ENCODE measurements at places on chromosomes 5 and 9.

DNA sequence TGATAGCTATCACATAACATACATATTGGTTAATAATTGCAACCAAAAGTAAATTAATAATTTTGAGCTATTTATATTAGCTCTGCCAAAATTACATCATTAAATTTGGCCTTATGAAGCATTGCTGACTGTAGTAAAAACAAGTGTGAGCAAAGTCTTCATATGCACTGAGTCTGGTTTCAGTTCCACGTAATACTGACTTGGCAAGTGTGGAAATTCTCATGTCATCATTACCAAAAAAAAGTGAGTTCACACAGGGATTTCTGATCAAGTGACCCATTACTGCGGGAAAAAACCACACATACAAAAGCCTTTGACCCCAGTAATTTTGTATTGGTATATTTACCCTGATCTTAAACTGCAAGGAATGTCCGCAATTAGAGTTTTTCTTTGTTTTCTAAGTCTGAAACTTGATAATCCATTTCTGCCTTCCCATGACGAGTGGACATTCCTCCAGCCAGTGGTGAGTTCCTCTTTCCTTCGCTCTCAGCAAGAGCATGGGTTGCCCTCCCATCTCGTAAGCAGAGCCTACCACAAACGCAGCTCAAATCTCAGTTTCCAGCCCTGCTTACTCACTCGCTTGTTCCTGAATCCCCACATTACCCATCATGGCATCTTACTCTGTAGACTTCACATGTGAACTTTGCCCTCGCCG lies 220.2 kb upstream of the DMRT1 start:
- DNase-seq = no peak
- no peaks in the 10 kb centered on the region for H3K36me3 ChIP-seq
- peaks cover 19% of the 10 kb centered on the region for H3K4me1 ChIP-seq
- no peak overlapping the region for H3K27ac ChIP-seq
- no peak overlapping the region for H3K4me3 ChIP-seq

DNA sequence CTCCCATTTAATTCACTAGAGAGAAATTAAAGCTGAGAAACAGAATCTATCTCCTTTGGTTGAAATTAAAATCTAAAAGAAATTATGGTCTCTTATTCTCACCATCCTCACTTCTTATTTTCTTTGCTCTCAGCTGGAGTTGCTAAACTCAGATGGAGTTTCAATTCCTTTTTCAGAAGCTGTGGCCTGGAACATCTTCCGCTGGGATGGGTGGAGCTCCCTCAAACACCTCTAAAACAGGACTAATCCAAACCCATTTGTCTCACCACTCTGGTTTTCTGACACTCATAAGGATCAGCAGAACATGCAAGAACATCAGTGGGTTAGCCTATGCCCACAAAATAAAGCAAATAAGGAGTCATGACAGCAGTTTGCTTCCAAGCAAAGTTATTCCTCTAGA lies 39.6 kb upstream of the CEP78 start:
- H3K27me3 ChIP-seq = no peaks in the 10 kb centered on the region
- DNase-seq = peak; percentile 24
- no peaks in the 10 kb centered on the region for H3K36me3 ChIP-seq
- H3K4me3 ChIP-seq = peak overlapping the region; percentile 23
- H3K4me1 ChIP-seq = peaks cover 28% of the 10 kb centered on the region

- H3K27ac ChIP-seq = no peak overlapping the region
- no peak for DNase-seq
- no peaks in the 10 kb centered on the region for H3K27me3 ChIP-seq
- no peaks in the 10 kb centered on the region for H3K36me3 ChIP-seq
- H3K4me3 ChIP-seq = no peak overlapping the region
Observed at GRCh38 chr9:8653855-8654254, 854.3 kb upstream of the DMAC1 start.

DNA sequence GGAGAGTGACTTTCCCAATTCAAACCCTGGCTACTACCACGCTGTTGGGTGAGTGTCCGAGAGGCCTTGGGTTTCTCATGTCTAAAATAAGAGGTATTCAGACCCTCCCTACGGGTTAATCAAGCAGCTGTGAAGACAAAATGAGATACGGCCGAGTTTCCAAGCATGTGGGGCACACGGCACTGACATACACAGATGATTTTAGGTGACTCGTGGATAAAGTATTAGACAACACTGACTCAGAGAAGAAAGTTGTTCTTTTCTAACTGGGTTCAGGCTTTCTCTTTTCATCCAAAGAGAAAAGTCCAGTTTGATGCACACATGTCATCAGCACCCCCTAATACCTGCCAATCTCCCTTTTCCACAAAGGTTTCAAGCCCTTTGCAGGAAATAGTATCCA lies 15.6 kb downstream of the FOXI1 start:
- no peaks in the 10 kb centered on the region for H3K36me3 ChIP-seq
- no peak overlapping the region for H3K4me3 ChIP-seq
- H3K27ac ChIP-seq = no peak overlapping the region
- H3K4me1 ChIP-seq = no peaks in the 10 kb centered on the region
- no peak for DNase-seq
- no peaks in the 10 kb centered on the region for H3K27me3 ChIP-seq

DNA sequence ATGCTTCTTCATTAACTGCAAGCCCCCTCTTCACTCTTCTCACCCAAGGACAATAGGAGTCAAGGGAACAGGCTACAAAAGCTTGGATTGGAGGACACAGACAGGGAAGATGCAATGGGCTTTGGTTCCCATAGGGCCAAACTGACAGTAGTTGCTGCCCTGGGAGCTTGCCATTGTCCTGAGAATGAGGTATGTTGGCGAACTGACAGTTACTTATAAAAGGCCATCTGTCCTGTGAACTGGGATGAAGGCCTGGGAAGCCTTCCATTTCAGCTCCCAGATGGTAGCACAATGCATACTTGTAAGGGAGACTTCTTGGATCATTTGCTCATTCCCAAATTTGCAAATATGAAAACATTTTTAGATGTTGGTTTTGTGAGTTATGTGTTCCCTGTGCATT lies 88.9 kb downstream of the SNCAIP start:
- DNase-seq = no peak
- no peaks in the 10 kb centered on the region for H3K36me3 ChIP-seq
- no peaks in the 10 kb centered on the region for H3K4me1 ChIP-seq
- no peak overlapping the region for H3K4me3 ChIP-seq
- H3K27ac ChIP-seq = no peak overlapping the region
- H3K27me3 ChIP-seq = no peaks in the 10 kb centered on the region

GRCh38 chr5:57185313-57185712 lies 11.5 kb downstream of the GPBP1 start:
- peaks cover 3% of the 10 kb centered on the region for H3K4me1 ChIP-seq
- H3K27ac ChIP-seq = no peak overlapping the region
- H3K4me3 ChIP-seq = no peak overlapping the region
- no peak for DNase-seq
- H3K36me3 ChIP-seq = peaks cover 13% of the 10 kb centered on the region

- no peaks in the 10 kb centered on the region for H3K4me1 ChIP-seq
- no peaks in the 10 kb centered on the region for H3K27me3 ChIP-seq
- no peak overlapping the region for H3K4me3 ChIP-seq
- no peak for DNase-seq
- H3K36me3 ChIP-seq = no peaks in the 10 kb centered on the region
Observed at GRCh38 chr5:144040615-144041305, 129.7 kb downstream of the YIPF5 start.

- H3K27ac ChIP-seq = no peak overlapping the region
- H3K36me3 ChIP-seq = no peaks in the 10 kb centered on the region
- H3K4me3 ChIP-seq = no peak overlapping the region
- no peak for DNase-seq
- no peaks in the 10 kb centered on the region for H3K4me1 ChIP-seq
Observed at GRCh38 chr9:30677221-30677620, 1707.2 kb upstream of the ACO1 start.

DNA sequence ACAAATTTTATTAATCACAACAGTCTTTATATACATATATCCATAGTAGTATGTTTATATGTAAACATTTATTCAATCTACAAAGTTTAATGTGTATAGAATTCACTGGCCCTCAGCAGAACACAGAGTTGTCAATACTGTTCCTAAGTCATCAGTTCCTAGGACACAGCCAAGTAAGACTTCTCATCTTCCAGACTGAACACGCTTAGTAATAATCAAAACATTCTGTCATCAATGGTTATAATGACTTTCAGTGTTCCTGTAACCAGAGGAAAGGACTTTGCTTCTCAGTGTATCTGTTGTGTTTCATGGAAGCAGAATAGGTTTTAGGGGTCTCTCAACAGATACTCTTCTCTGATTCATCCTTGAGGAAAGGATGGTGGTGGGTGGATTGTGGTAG lies 82.2 kb downstream of the SMIM23 start:
- H3K27ac ChIP-seq = no peak overlapping the region
- H3K27me3 ChIP-seq = no peaks in the 10 kb centered on the region
- H3K4me1 ChIP-seq = no peaks in the 10 kb centered on the region
- no peak overlapping the region for H3K4me3 ChIP-seq
- H3K36me3 ChIP-seq = no peaks in the 10 kb centered on the region
- no peak for DNase-seq

DNA sequence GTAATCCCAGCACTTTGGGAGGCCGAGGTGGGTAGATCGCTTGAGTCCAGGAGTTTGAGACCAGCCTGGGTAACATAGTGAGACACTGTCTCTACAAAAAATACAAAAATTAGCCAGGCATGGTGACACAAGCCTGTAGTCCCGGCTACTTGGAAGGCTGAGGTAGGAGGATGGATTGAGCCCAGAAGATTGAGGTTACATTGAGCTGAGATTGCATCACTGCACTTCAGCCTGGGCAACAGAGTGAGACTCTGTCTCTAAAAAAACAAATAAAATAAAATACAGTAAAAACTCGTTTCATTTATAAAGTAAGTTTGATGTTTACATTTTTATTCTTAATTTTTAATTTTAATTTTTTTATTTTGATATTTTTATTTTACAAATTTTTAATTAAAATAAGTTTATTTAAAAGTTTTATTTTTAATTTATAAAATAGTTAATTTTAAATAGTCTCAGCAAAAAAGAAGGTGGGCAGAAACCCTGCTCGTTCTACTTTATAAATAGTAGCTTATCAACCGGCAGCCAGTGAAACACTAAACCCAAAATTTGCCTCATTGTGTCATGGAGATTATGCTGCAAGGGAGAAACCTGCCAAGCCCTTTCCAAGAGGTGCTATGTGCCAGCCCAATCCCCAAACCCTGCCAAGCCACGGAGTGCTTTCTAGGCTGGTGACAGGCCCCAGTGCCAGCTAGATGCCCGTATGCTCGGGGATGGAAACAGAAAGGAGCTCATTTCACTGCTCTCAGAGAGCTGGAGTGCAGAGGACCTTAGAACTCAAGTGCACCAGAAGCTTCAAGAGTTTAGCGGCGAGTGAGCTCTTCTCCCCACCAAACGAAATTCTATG lies 38.9 kb downstream of the SERINC5 start:
- no peaks in the 10 kb centered on the region for H3K4me1 ChIP-seq
- no peaks in the 10 kb centered on the region for H3K27me3 ChIP-seq
- no peak for DNase-seq
- H3K27ac ChIP-seq = no peak overlapping the region

- H3K27ac ChIP-seq = no peak overlapping the region
- H3K4me1 ChIP-seq = no peaks in the 10 kb centered on the region
- peak overlapping the region; percentile 58 for H3K4me3 ChIP-seq
- no peaks in the 10 kb centered on the region for H3K36me3 ChIP-seq
- DNase-seq = peak; percentile 25
Observed at GRCh38 chr5:140795259-140795641, 598 bp downstream of the PCDHA2 start.

DNA sequence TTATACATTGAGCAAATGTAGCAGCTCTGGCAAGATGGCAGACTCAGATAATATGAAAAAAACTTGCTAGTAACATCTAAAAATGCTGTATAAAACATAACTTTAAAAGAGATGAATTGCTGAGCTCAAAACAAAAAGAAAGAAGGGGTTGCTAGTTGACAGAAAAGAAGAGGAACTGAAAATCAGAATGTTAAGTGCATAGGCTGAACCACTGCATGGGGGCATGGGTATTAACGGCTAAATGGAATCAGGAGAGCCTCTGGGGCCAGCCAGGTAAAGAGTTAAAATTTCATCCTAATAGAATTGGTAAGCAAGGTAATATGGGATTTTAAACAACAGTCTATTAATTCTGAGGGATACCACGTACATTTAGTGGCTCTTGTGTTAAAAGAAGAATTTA lies 146.8 kb downstream of the SMC2 start:
- DNase-seq = no peak
- H3K36me3 ChIP-seq = no peaks in the 10 kb centered on the region
- no peak overlapping the region for H3K27ac ChIP-seq
- H3K27me3 ChIP-seq = no peaks in the 10 kb centered on the region
- no peaks in the 10 kb centered on the region for H3K4me1 ChIP-seq
